ENCODE measurements at places on chromosomes 12 and 14. TPM values are rescaled to one million over a fixed set of nuclear protein-coding genes. Genes with fewer than 3 reads are reported as not detected.
A peak's percentile ranks its signal among the peaks of the same experiment; 100 is the strongest.

- no peaks in the 10 kb centered on the region for H3K36me3 ChIP-seq
- no peaks in the 10 kb centered on the region for H3K27me3 ChIP-seq
- peak overlapping the region; percentile 46 for H3K27ac ChIP-seq
- peaks cover 54% of the 10 kb centered on the region for H3K4me1 ChIP-seq
Observed at GRCh38 chr14:59278111-59278510, 89.6 kb downstream of the DAAM1 start.

SLC25A47 gene
- total RNA-seq: not detected

- no peaks in the 10 kb centered on the region for H3K36me3 ChIP-seq
- H3K4me3 ChIP-seq: no peak overlapping the region
- H3K27ac ChIP-seq: no peak overlapping the region
Observed at GRCh38 chr12:98408681-98409080, 106.7 kb upstream of the TMPO start.

DNA sequence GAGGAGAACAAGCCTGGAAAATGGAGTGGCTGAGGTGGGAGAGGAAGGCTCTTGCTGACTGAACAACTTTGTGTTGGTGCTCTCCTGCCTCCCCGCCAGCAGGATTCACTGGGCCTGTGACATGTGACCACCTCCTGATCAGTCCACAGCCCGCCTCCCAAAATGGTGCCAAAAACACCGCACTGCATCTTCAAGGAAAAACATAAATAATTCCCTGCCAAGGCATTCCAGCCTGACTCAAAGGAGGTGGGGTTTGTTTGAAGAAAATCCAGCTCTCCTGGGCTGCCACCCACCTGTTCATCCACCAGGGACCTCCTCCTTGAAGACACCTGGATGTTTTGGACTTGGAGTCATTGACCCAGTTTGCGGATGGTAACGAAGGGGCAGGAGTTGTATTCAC, 83.8 kb upstream of the PIWIL1 start:
- DNase-seq: no peak
- no peaks in the 10 kb centered on the region for H3K36me3 ChIP-seq
- no peaks in the 10 kb centered on the region for H3K27me3 ChIP-seq
- no peak overlapping the region for H3K27ac ChIP-seq
- no peaks in the 10 kb centered on the region for H3K4me1 ChIP-seq

RAN gene
- 1,467 TPM for total RNA-seq

DNA sequence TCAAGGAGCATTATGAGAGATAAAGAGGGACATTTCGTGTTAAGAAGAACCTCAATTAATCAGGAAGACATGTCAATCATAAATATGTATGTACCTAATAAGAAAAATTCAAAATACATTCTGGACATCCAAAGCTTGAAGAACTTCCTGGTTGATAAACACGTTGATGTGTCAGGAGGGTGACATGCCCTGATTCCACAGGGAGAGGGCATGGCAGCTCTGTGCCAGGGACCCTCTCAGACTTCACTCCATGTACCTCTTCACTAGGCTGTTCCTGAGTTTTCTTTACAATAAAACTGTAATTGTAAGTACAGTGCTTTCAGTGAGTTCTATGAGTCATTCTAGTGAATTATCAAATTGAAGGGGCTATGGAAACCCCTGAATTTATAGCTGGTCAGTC, 163.5 kb downstream of the CFAP54 start:
- H3K4me1 ChIP-seq: no peaks in the 10 kb centered on the region
- H3K27me3 ChIP-seq: no peaks in the 10 kb centered on the region
- no peak overlapping the region for H3K4me3 ChIP-seq
- DNase-seq: no peak

OTX2 gene
- total RNA-seq: not detected

COCH gene
- 0.23 TPM for total RNA-seq

DNA sequence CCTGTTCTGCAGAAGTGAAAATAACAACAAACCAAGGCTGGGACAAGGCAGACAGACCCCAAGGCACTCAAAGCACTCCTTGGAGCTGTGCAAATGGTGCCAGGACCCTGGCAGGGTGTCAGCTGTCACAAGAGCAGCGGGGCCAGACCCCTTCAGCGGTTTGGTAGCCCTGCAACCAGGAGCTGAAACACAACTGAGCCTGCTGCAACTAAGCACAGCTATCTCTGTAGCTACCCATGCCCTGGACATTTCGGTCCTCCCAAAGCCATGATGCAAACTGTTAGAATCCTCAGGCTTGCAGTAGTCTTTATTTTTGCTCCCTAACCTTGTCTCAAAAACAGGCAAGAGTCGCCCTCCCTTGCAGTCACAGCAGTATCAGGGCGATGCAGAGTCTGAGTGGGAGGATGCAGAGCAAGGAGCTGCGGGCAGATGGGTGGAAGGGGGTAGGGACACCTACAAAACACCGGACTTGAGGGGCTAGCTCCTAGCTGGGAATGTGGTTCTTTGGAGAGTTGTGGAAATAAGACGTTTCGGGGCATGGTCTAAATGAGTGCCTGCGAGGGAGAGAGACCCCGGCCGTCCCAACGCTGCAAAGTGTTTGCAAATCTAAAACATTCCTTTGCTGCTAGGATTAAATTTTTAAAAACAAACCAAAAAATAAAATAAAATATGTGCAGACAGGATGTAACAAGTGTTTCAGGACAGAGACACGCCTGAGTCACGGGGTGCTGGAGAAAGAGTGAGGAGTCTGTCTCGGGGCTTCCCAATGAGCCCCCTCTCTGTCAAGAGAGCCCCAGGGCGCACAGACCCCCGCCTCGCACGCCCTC, 1.0 kb downstream of the NUAK1 start:
- H3K4me1 ChIP-seq: peaks cover 64% of the 10 kb centered on the region
- DNase-seq: no peak
- no peaks in the 10 kb centered on the region for H3K36me3 ChIP-seq

GRCh38 chr12:120013659-120014380, 24.8 kb downstream of the BICDL1 start:
- DNase-seq: peak; percentile 60
- H3K4me1 ChIP-seq: peaks cover 7% of the 10 kb centered on the region
- H3K27me3 ChIP-seq: no peaks in the 10 kb centered on the region
- no peak overlapping the region for H3K4me3 ChIP-seq
- peak overlapping the region; percentile 22 for H3K27ac ChIP-seq

DNA sequence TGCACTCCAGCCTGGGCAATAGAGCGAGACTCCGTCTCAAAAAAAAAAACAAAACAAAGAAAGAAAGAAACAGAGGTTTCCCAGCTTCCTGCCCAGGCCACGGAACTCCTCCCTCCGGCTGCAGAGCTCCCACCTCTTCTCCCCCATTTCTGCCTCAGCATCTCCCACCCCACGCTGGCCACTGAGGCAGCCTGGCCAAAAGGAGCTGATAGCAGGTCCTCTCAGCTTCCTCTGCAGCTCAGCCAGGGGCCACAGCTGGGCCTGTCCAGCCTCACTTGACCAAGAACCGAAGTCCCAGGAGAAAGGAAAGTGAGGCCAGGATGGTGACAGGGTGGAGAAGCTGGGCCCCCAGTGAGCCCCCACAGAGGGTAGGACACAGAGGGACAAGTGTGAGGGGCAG, 33.4 kb upstream of the CD9 start:
- no peak for DNase-seq
- no peaks in the 10 kb centered on the region for H3K36me3 ChIP-seq
- H3K4me3 ChIP-seq: no peak overlapping the region
- peaks cover 14% of the 10 kb centered on the region for H3K4me1 ChIP-seq
- peak overlapping the region; percentile 90 for H3K27ac ChIP-seq

GPX2 gene
- not detected for total RNA-seq

DNA sequence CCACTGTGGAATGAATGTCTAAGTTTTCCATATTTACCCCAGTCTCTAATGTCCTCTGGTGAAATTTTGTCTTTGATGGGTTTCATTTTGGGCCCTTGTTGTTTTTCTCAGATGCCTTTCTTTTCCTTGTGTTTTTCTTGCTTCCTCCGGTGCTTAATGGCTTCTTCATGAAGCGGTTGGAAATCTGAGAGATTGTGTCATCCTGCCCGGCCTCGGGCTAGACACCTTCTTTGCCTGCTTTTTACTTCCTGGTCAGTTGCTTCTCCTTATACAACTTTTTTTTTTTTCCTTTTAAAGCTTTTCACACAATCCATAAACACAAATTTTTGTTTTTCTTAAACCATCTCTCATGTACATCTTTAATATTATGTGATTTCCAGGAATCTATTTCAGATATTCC, 7.1 kb downstream of the ETV6 start:
- no peak overlapping the region for H3K27ac ChIP-seq
- no peaks in the 10 kb centered on the region for H3K27me3 ChIP-seq
- no peaks in the 10 kb centered on the region for H3K36me3 ChIP-seq
- peak; percentile 41 for DNase-seq

DNA sequence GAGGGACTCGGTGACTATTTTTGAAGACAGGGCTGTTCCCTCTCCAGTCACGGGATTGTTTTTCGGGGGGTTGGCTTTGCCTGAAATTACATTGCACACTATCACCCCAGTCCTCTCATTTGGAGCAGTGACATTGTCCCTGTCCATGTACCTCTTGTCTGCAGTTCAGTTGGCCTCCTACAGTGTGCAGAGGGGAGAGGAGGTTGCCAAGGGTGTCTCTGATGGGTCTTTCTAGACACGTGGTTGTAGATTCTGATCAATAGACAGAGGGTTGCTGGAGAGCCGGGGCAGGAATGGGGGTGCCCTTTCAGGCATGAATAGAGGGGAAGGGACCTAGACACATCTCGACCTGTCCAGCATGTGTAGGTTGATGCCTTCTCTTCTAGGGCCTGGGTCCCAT, 1.2 kb downstream of the TMEM120B start:
- peak overlapping the region; percentile 95 for H3K4me3 ChIP-seq
- H3K27me3 ChIP-seq: no peaks in the 10 kb centered on the region
- DNase-seq: peak; percentile 9
- peaks cover 22% of the 10 kb centered on the region for H3K36me3 ChIP-seq
- H3K27ac ChIP-seq: peak overlapping the region; percentile 28

GALNT9 gene
- 3.2 TPM for total RNA-seq

- no peaks in the 10 kb centered on the region for H3K36me3 ChIP-seq
- H3K4me3 ChIP-seq: no peak overlapping the region
- H3K27me3 ChIP-seq: no peaks in the 10 kb centered on the region
- H3K27ac ChIP-seq: no peak overlapping the region
Observed at GRCh38 chr12:10861366-10861765, 12.1 kb upstream of the PRR4 start.

TMEM52B gene
- not detected for total RNA-seq

SLC38A1 gene
- total RNA-seq: 327 TPM

DNA sequence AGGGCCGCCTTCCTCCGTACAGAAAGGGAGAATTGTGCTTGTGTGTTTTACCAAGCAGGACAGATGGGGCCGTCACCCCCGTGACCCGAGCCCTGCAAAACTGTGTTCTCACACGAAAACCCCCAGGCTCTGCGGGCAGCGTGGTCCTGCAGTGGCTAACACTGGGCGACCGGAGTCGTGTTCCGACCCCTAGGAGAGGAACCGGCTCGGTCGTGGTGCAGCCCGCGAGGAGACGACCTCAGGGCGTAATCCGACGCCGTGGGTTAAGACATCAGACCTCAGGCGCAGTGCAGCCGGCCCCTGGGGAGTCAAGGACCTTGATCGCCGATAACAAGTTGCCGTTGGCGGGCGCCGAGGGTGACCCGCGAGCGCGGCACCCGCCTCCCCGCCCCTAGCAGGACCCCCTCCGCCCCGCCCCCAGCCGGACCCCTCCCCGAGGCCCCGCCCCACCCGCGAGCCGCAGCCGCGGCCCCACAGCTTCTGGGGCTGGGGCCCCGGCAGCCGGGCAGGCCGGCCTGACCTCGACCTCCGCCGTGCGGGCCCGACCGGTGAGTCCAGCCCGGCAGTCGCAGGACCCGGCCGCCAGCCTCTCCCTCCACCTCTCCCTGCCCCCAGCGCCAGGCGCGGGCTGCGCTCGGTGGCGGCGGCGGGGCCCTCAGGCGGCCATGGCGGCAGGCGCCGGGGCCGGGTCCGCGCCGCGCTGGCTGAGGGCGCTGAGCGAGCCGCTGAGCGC, at the start of gene CHPT1:
CHPT1 (plus strand) TSS at position 444 of the 733 bp plus-strand sequence; CDS start at position 666, 222 bp downstream.
- H3K4me3 ChIP-seq: peak within 1 kb of the TSS; percentile 91
- DNase-seq: peak; percentile 52
- H3K36me3 ChIP-seq: peaks cover 5% of the 10 kb centered on the region
- no peaks in the 10 kb centered on the region for H3K27me3 ChIP-seq
- peak within 1 kb of the TSS; percentile 78 for H3K27ac ChIP-seq
- H3K4me1 ChIP-seq: peaks cover 38% of the 10 kb centered on the region

GRCh38 chr12:104006929-104007328, 41.3 kb downstream of the TDG start:
- no peaks in the 10 kb centered on the region for H3K36me3 ChIP-seq
- H3K27me3 ChIP-seq: no peaks in the 10 kb centered on the region
- H3K4me3 ChIP-seq: no peak overlapping the region
- peak overlapping the region; percentile 3 for H3K27ac ChIP-seq
- peak; percentile 52 for DNase-seq

GRCh38 chr12:120687578-120688289, 785 bp downstream of the MLEC start:
- peak overlapping the region; percentile 87 for H3K4me3 ChIP-seq
- H3K27me3 ChIP-seq: no peaks in the 10 kb centered on the region
- DNase-seq: no peak
- peak overlapping the region; percentile 84 for H3K27ac ChIP-seq

GRCh38 chr14:65920996-65921395, 508.5 kb downstream of the FUT8 start:
- peaks cover 17% of the 10 kb centered on the region for H3K27me3 ChIP-seq
- no peak overlapping the region for H3K27ac ChIP-seq
- H3K4me1 ChIP-seq: no peaks in the 10 kb centered on the region
- H3K36me3 ChIP-seq: no peaks in the 10 kb centered on the region
- no peak overlapping the region for H3K4me3 ChIP-seq

GPR65 gene
- total RNA-seq: not detected

DNA sequence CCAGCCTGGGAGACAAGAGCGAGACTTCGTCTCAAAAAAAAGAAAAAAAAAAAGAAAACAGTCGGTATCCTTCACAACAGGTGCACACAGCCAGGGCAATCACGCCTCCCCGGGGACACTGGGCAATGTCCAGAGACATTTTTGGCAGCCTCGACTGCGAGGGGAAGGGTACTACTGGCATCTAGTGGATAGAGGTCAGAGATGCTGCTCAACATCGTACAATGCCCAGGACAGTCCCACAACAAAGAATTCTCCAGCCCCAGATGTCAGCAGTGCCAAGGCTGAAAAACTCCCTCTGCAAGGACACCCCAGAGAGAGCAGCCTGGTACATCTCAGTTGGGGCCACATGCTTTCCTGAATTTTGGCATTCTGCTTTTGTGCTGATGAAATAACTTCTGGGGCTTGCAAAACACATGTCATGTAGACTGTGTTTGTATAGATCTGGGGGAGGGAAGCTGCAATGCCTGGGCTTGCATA, 21.5 kb downstream of the ALDH2 start:
- peaks cover 12% of the 10 kb centered on the region for H3K4me1 ChIP-seq
- no peaks in the 10 kb centered on the region for H3K36me3 ChIP-seq
- peak; percentile 79 for DNase-seq
- no peak overlapping the region for H3K27ac ChIP-seq
- H3K27me3 ChIP-seq: no peaks in the 10 kb centered on the region

ASCL1 gene
- total RNA-seq: not detected

DNA sequence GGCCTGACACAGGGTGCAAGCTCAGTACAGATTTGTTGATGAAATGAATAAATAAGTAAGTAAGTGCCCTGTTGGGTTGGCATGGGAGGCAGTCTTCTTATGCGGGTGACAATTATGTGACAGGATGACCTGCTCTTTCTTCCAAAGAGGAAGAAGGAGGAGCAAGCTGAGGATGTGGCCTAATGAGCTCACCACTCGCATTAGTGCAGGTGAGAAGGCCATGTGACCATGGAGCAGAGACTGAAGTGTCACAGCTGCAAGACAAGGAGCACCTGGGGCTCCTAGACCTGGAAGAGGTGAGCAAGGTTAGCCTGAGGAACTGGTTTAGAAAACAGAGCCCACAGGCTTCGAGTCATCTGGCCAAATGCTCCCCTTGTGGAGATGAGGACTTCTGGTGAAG, 34.9 kb downstream of the LRTM2 start:
- peaks cover 14% of the 10 kb centered on the region for H3K4me1 ChIP-seq
- no peak overlapping the region for H3K4me3 ChIP-seq
- H3K36me3 ChIP-seq: no peaks in the 10 kb centered on the region
- H3K27me3 ChIP-seq: no peaks in the 10 kb centered on the region
- no peak overlapping the region for H3K27ac ChIP-seq
- DNase-seq: no peak

ARHGEF25 gene
- total RNA-seq: 0.83 TPM

DNAH10 gene
- total RNA-seq: 0.22 TPM
